ENCODE measurements at places on chromosomes 16 and 17.

- no peak for DNase-seq
Observed at GRCh38 chr16:66539623-66540469, 10.1 kb downstream of the TK2 start.

GRCh38 chr17:8574687-8575086 lies 55.8 kb downstream of the MYH10 start:
- no peak for DNase-seq

- DNase-seq, result no peak
Observed at GRCh38 chr16:74909665-74910064, 75.3 kb downstream of the WDR59 start.

GRCh38 chr17:46182961-46183360 lies 10.3 kb downstream of the KANSL1 start:
- DNase-seq, result peak; percentile 35

- DNase-seq, result no peak
Observed at GRCh38 chr17:17151541-17151940, 54.6 kb downstream of the PLD6 start.

DNA sequence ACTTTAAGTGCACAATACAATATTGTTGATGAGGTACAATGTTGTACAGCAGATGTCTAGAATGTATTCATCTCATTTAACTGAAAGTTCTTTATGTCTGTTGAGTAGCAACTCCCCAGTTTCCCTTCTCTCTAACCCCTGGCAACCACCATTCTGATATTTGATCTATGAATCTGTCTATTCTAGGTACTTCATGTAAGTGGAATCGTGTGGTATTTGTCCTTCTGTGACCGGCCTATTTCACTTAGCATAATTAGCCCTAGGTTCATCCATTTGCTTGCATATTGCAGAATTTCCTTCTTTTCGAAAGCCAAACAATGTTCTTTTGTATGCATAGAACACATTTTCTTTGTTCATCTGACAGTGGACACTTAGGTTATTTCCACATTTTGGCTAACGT lies 10.8 kb downstream of the RGS9 start:
- no peak for DNase-seq

- DNase-seq, result no peak
Observed at GRCh38 chr17:5304636-5305035, 22.6 kb downstream of the RABEP1 start.

All from activated CD4-positive, alpha-beta T cell treated with anti-CD3 and anti-CD28 coated beads for 36 hours (primary cell).